ENCODE measurements at places on chromosomes 12 and 14.

GRCh38 chr12:52788876-52789636 is 6.9 kb downstream of the KRT3 start:
- no peak overlapping the region for H3K4me3 ChIP-seq
- no peak overlapping the region for H3K27ac ChIP-seq
- DNase-seq, result no peak
- no peaks in the 10 kb centered on the region for H3K36me3 ChIP-seq
- H3K4me1 ChIP-seq, result peaks cover 12% of the 10 kb centered on the region

- DNase-seq, result no peak
- H3K27me3 ChIP-seq, result peaks cover 11% of the 10 kb centered on the region
- H3K36me3 ChIP-seq, result no peaks in the 10 kb centered on the region
These were observed 101.7 kb downstream of the TMTC1 start for GRCh38 chr12:29682088-29682487.

DNA sequence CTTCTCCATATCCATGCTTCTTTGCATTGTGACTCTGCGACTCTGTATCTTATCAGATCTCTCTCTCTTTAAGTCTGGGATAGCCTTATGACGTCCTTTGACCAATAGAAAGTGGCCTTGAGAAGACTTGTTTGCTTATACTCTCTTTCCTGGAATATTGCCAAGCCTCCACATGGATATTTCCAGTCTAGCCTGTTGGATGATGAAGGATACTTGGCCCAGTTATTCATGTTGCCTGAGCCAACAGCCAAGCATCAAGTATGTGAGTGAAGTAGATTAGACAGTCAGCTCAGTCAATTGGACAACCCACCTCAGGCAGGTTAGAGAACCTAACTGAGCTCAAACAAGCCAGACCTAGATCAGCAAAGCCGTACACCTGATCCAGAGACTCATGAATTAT is 864.2 kb upstream of the MGAT4C start:
- no peaks in the 10 kb centered on the region for H3K36me3 ChIP-seq
- no peak overlapping the region for H3K4me3 ChIP-seq
- no peaks in the 10 kb centered on the region for H3K27me3 ChIP-seq
- no peaks in the 10 kb centered on the region for H3K4me1 ChIP-seq
- H3K27ac ChIP-seq, result no peak overlapping the region

DNA sequence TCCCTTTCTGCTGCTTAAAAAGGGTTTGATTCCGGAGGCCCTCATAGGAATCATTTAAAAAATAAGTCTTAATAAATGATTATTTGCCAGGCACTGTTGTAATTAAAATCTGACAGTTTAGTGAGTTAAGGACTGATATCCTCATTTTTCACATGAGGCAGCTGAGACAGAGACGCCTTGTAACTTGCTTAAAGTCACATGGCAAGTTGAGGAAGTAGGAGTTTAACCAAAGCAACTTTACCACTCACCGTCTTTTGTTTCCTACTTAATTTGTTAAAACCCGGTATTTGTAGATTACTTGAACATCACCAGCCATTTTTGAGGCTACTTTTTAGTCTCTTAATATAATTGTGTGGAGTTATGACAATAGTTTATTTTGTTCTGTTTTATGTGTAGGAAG is 2.4 kb downstream of the TIGAR start:
- H3K27ac ChIP-seq, result peak overlapping the region; percentile 3
- no peaks in the 10 kb centered on the region for H3K27me3 ChIP-seq
- H3K4me3 ChIP-seq, result peak overlapping the region; percentile 31
- no peak for DNase-seq
- peaks cover 30% of the 10 kb centered on the region for H3K4me1 ChIP-seq
- peaks cover 12% of the 10 kb centered on the region for H3K36me3 ChIP-seq

GRCh38 chr12:110012137-110012536 is 12.9 kb downstream of the ANKRD13A start:
- peak overlapping the region; percentile 80 for H3K27ac ChIP-seq
- H3K4me3 ChIP-seq, result no peak overlapping the region
- H3K36me3 ChIP-seq, result peaks cover 28% of the 10 kb centered on the region
- H3K27me3 ChIP-seq, result no peaks in the 10 kb centered on the region
- peak; percentile 37 for DNase-seq

DNA sequence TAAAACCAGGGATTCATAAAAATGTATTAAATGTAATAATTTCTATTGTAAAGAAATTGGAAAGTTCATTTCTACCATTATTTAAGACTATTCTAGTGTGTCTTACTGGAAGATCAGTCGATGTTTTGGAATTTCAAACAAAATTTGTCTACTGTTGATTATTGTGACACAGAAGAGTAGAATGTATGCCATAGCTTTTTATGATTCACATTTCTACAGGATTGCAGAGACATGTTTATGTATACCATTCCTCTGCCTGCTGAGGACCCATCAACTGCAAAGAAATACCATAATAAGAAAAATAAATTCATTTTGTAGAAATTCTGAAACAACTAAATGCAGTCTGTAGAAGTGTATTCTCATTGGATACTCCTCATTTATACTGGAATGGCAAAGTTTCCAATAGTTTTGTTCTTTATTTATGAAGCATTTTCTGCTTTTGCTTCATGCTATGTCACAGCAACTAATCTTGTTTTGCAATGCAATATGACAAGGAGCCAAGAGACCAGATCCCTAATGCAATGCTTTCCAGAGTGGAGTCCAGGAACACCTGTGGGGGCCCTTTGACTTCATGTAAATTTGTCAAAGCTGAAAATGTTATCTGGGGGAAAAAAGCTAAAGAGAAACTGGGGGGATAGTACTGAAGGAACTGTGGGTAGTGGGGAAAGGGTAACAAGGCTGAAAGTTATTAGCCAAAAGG is 172.9 kb upstream of the LRIG3 start:
- no peaks in the 10 kb centered on the region for H3K27me3 ChIP-seq
- no peaks in the 10 kb centered on the region for H3K4me1 ChIP-seq
- H3K36me3 ChIP-seq, result no peaks in the 10 kb centered on the region
- no peak overlapping the region for H3K27ac ChIP-seq
- no peak overlapping the region for H3K4me3 ChIP-seq

- peaks cover 14% of the 10 kb centered on the region for H3K36me3 ChIP-seq
- H3K27me3 ChIP-seq, result no peaks in the 10 kb centered on the region
- peaks cover 63% of the 10 kb centered on the region for H3K4me1 ChIP-seq
- H3K4me3 ChIP-seq, result peak overlapping the region; percentile 97
- no peak for DNase-seq
These were observed 1.8 kb downstream of the PCNX1 start for GRCh38 chr14:70908935-70909641.

DNA sequence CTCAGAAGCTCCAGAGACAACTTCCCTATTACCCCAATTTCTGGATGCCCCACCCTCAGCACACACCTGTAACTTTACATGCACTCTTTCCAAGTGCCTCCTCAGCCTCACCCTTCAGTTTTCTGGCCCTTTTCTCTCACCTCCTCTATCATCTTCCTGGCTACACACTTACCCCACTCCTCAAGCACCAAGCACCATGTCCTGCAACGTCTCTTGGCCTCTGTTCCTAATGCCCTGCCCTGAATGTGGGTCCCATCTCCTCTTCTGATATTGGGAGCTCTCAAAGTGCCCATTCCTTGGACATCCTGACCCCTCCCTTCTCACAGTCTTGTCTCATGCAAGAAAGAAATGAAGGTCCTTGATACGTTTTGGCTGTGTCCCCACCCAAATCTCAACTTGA is 1.2 kb downstream of the KRT72 start:
- no peaks in the 10 kb centered on the region for H3K36me3 ChIP-seq
- H3K27me3 ChIP-seq, result peaks cover 2% of the 10 kb centered on the region
- no peak overlapping the region for H3K27ac ChIP-seq
- H3K4me3 ChIP-seq, result no peak overlapping the region

GRCh38 chr14:93100570-93100969 is 15.2 kb downstream of the ITPK1 start:
- no peaks in the 10 kb centered on the region for H3K36me3 ChIP-seq
- peaks cover 46% of the 10 kb centered on the region for H3K4me1 ChIP-seq
- DNase-seq, result no peak
- no peaks in the 10 kb centered on the region for H3K27me3 ChIP-seq

DNA sequence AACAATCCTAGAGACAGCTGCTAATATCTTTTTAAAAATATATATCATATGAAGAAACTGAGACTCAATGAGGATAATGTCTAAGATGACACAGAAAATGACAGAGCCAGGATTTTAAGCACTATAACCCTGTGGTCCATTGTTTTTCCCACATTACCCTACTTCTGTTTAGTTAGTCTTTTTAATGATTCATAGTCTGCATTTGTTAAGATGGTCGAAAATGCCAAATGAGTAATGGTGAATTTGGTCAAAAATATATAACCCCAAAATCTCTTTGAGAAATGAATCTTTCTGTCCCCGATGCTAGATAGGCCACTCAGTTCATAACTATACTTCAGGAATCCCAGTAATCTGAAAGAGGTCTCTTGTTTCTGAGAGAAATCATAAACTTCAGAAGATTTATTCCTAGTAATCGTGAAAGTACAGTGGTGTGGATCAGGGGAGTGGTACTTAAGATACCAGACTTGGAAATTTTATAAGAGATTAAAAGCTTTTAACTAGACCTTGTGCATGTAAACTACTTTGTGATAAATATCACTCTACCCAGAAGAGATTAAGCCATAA is 10.8 kb downstream of the RTRAF start:
- peaks cover 48% of the 10 kb centered on the region for H3K36me3 ChIP-seq
- no peak for DNase-seq
- H3K27ac ChIP-seq, result no peak overlapping the region
- H3K4me1 ChIP-seq, result peaks cover 10% of the 10 kb centered on the region
- H3K4me3 ChIP-seq, result no peak overlapping the region
- H3K27me3 ChIP-seq, result no peaks in the 10 kb centered on the region

GRCh38 chr14:68749487-68750475 is 43.1 kb downstream of the ZFP36L1 start:
- H3K36me3 ChIP-seq, result no peaks in the 10 kb centered on the region
- H3K4me3 ChIP-seq, result no peak overlapping the region
- H3K4me1 ChIP-seq, result peaks cover 3% of the 10 kb centered on the region
- H3K27me3 ChIP-seq, result no peaks in the 10 kb centered on the region
- H3K27ac ChIP-seq, result no peak overlapping the region

DNA sequence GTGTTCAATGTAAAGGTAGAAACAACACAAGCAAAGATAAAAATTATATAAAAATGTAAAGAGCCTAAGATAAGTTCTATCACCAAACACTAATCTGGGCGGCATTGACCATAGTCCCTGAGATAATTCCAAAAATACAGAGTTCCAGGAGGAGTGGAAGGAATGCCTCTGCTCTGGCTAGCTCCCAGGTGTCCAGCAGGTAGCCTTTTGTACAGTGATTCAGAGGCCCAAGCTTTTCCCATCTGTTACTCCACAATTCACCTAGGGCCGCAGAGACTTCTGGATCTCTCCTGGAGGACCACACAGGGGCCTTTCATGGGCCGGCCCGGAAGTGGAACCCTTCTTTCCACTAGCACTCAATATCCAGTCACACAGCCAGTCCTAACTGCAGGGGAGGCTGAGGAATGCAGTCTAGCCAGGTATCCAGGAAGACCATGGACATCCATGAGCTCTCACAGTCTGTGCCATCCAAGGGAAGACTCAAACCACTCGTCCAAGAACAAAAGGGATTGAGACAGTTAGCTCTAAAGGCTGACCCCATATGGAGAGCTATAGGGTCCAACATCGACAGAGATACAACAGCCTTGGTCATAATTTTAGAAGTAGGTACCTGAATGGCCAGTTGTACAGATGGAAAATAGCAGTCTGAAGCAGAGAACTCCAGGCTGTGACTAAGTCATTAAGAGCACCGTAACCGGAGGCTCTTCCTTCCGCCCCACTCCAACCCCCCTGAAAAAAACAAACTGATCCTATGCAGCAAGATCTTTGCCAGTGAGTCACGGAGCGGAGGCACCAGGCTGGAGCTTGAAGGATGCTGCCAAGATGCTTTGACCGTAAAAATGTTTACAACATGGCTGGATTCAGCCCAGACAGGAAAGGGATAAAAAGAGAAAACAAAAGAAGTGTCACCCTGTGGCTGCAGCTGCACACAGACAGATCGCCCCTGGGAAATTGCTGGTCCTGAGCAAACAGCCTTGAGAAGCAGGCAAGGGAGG is 204.8 kb downstream of the NUAK1 start:
- DNase-seq, result no peak
- H3K27me3 ChIP-seq, result peaks cover 3% of the 10 kb centered on the region
- H3K36me3 ChIP-seq, result no peaks in the 10 kb centered on the region
- no peaks in the 10 kb centered on the region for H3K4me1 ChIP-seq

DNA sequence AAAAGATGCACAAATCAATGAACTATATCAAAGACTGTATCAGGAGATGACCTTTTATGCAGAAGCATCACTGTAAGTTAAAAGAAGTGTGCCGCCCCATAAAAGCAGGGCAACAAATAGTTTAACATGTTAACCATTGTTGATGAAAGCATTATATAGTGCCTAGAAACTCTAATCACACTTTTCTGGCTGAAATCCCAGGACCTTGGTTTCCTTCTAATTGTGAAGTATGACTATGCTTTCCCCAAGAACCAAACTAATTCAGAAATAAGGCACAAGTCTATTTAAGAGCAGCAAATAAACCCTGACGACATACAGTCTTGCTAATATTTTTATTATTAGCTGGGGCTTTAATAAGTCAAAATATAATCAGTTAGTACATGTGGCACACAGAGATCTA is 21.7 kb downstream of the RACGAP1 start:
- no peak overlapping the region for H3K27ac ChIP-seq
- peaks cover 4% of the 10 kb centered on the region for H3K4me1 ChIP-seq
- H3K27me3 ChIP-seq, result no peaks in the 10 kb centered on the region
- peaks cover 39% of the 10 kb centered on the region for H3K36me3 ChIP-seq
- H3K4me3 ChIP-seq, result no peak overlapping the region

DNA sequence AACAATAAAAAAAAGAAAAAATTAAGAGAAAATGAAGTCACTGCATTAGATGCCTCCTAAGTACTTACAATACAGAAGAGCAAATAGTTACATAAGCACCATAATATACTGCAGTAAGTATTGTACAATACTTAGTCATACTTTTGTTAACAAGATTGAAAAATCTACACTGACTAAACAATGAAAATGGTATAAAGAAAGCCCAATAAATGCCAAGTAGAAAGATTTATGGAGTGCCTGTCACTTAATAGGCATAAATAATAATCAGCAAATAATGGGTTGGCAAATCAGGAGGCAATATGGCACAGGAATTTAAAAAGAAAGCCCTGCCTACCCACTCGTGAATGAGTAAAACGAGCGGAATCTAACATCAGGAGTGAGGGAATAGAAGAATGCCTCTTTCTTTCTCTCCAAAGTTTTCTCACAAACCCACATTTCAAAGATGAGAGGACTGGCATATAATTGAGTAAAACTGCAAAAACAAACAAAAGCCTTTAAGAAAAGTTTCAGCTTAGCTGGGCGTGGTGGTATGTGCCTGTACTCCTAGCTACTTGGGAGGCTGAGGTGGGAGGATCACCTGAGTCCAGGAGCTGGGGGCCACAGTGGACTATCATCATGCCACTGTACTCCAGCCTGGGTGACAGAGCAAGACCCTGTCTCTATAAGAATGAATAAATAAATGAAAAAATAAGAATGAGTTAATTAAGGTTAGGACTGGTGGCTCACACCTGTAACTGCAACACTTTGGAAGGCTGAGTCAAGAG is 36.1 kb downstream of the CRY1 start:
- no peak for DNase-seq
- H3K36me3 ChIP-seq, result peaks cover 14% of the 10 kb centered on the region

- H3K4me1 ChIP-seq, result peaks cover 66% of the 10 kb centered on the region
- H3K36me3 ChIP-seq, result peaks cover 28% of the 10 kb centered on the region
- DNase-seq, result no peak
- no peak overlapping the region for H3K4me3 ChIP-seq
These were observed 55.5 kb downstream of the DUSP16 start for GRCh38 chr12:12507121-12507520.

All from activated CD8-positive, alpha-beta T cell treated with anti-CD3 and anti-CD28 coated beads for 36 hours (primary cell).